ENCODE measurements at places on chromosomes 6 and 20.
A peak's percentile ranks its signal among the peaks of the same experiment; 100 is the strongest.

GRCh38 chr6:34243131-34243771 lies 5.6 kb downstream of the SMIM29 start:
- no peak for DNase-seq

GRCh38 chr20:19504251-19504650 lies 253.8 kb upstream of the RIN2 start:
- no peak for DNase-seq

GRCh38 chr6:16510245-16510644 lies 251.0 kb downstream of the ATXN1 start:
- no peak for DNase-seq

GRCh38 chr20:25045343-25045712 lies 12.6 kb downstream of the ACSS1 start:
- DNase-seq = no peak

- DNase-seq = no peak
Observed at GRCh38 chr6:135030056-135030473, 24.6 kb downstream of the HBS1L start.

DNA sequence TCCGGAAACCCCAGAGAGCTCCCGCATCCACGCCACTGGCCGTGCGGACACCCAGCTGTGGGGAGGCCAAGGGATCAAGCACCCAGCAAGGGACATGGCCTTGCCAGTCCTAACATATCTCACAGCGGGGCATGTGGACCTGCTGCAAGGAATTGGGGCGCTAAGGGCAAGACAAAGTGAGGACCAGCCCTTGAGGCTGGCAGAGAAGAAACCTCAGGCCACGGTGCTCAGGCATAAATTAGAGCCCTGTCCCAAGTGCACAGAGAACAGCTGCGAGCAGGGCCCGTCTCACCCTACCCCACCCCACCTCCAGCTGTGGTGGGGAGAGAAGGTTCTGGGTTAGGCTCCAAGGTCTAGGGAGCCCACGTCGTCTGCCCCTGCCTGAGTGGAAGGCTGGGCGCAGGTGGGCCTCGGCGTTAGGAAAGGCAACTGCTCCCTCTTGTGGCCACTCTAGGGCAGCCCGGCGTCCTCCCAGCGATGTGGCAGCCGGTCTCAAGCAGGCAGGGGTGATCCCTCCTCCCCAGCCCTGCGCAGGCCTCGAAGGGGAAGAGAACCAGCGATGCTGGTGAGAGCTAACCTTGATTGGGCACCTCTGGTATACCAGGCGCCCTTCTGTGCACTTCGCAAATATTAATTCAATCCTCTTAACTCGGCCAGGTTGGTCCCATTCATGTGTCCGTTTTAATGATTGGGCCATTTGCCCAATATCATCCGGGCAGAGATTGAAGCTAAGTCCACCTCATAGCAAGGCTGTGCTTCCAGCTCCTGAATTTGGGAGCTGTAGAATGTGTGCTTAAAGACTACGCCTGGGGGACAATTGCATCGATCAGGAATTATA lies 235.8 kb downstream of the NFATC2 start:
- peak; percentile 82 for DNase-seq
